ENCODE measurements at places on chromosomes 12 and 14.

DNA sequence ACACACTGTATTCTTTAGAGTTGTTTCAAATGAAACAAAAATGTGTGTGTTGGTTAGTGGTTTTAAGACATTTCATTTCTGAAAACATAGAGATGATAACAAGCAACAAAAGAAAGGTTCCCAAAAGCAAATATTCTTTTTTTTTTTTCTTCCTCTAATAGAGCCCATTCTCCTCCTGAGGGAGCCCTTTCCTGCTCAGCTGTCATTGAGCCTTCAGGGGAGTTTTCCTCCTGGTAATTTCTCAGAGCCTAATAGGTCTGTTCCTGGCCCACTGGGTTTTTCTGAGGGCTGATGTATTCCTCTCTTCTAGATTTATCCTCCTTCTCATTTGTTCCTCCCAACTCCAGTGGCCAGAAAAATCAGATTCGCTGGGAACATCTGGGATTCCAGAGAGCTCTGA, 654.5 kb downstream of the NOVA1 start:
- DNase-seq = no peak

DNA sequence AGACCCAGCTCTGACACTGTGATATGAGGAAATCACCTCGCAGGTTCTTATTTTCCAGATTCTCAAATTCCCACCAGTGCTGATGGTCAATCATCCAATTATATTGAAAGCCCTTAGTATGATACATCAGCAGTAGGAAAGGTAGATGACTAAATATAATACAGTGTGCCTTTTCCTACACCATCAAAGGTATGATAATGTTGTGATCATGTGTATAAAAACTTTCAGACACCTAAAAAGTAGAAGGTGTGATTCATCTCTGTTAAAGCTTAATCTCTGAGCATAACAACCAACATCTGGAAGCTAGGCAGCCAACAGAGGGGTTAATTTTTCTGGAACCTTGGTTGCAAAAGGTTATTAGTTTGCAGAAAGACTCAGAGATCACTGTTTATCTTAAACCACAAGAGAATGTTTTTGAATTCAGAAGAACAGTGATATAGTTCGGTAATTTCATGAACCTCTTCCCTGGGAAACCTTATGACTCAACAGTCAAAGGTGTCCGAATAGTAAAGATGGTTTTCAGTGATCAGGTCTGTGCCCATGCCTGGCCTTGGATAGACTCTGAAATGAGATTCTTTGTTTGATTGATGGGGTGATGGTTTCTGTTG, 122.5 kb downstream of the ETV6 start:
- DNase-seq = no peak

GRCh38 chr12:49550693-49551252, 11.9 kb downstream of the KCNH3 start:
- DNase-seq = no peak

DNA sequence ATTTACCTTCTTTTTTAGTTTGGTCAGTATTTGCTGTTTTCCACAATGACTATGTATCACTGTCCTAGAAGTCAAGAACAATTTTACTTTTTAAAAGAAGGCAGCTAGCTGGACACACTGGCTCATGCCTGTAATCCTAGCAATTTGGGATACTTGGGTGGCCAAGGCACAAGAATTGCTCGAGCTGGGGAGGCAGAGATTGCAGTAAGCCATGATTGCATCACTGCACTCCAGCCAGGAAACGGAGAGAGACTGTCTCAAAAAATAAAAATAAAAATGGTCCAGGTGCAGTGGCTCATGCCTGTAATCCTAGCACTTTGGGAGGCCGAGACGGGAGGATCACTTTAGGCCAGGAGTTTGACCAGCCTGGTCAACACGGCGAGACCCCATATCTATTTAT, 28.3 kb downstream of the MDM1 start:
- no peak for DNase-seq

DNA sequence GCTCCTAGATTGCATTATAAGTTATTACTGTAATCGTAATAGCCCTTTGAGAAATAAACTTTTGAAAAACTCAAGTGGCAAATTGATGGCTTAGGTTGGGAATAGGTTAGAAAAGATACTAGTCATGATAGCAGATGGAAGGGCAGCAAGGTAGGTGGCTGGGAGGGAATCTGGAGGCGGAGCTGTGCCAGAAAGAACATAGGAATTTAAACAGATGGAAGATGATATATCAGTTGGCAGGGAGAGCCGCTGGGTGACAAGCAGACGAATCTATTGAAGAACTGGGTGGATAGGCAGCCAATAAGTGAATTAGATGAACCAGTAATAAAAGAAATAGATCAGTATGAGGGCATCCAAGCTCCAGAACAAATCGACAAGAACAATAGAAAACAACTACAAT, 142.1 kb downstream of the CNTN1 start:
- no peak for DNase-seq

- no peak for DNase-seq
Observed at GRCh38 chr12:132432721-132433577, 57.0 kb upstream of the FBRSL1 start.

DNA sequence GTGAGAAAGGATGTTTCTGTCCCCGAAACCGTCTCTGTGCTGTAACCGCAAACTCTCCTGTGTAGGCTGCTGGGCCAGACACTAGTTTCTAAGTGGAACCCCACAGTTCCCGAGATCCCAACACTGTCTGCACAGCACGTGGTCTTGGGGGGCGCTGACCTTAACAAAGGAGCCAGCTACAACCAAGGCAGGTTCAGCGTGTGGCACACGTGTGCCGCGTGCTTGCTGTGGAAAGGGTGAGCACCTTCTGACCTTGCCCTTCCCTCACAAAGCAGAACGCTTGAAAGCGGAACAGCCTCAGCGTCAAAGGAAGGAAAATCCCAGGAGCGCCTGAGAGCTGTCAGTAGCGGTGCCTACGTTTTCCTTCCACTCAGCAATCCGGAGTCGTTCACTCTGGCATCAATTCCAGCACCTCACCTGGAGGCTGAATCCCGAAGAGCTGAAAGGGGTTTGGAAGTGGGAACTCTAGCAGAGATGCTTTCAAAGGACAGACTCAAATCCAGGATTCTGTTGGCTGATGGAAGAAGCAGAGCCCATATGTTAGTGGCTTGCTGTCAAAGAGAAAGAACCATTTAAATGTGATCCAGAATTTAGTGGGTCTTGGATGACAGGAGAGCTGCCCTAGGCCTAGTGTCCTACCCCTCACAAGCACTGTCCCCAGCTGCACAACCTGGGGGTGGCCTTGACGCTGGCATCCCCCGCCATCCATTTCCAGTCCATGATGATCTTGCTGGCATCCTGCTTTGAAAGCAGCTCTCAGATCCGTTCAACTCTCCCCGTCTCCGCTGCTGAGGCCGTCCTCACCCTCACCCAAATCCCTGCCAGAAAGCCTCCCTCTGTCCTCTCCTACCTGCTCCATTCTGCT, 27.1 kb downstream of the CCDC92 start:
- DNase-seq = no peak

DNA sequence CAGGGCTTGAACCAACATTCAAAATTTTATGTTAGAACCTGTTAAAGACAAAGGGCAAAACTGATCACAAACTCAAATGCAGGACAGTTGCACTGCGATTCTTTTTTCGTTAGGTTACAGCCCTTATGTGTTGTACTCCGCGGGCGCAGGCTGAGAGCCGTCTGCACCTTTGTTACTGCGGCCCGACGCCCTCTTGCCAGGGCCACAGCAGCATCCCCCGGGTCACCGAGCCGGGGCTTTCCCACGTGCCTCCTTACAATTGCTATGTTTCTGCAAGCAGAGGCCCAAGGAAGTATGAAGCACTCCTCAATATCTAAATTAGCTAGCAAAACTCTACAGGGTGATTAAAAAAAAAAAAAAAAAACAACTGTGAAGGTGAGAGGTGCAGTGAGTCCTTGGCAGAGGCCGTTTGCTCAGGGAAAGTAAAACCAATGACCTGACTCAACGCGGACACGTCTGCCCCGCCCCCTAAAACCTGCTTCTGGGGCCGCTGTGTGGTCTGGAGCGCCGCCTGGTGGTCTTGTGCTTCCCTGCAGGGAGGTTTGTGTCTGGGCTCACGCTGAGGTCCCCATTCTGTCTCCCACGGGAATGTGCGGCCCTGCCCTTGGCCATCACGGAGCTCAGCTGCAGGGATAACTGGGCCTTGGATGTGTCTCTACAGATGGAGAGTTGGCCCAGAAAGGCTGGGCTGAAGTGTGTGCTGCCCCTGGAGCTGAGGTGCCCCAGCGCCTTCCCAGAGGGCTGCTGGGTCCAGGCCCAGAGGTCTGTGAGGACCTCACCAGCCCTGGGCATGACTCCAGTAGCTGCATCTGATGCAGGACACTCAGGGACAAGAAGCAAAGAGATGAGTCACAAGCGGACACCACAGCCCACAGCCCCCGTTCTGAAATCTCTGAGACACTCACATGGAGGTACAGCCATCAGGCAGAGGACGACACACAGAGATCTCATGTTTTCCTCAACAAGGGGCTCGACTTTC, 418.5 kb downstream of the TMEM121 start:
- DNase-seq = no peak

GRCh38 chr12:48988030-48988649, 10.0 kb downstream of the WNT1 start:
- DNase-seq = peak; percentile 90

DNA sequence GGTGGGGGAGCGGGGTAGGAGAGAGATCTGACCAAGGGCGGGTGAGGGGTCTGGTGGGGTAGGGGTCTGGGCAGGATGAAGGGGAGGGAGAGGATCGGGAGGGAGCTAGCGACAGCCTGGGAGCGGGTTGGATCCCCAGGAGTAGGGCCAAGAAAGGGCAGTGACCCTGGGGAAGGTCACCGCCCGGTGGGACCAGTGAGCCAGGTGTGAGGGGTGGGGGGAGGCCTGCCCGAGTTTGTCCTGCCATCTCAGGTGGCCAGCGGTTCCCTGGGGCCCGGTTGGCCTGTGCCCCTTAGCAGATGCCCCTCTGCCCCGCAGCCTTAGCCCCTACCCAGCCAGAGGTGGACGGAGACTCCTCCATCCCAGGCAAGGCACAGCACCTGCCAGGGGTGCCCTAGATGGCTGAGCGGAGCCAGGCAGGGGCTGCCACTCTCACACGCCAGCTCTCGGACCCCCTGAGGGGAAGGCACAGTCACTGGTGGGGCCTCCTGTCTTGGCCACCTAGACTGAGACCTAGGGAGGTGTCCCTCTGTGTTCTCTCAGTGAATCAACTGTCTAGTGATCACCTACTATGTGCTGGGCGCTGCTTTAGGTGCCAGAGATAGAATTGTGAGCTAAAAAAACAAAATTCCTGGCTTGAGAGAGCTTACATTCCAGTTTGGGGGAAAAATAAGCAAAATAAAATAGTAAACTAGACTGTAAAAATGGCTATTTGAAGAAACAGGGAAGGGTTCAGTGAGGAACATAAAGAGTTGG, 629 bp upstream of the TTC7B start:
- no peak for DNase-seq

DNA sequence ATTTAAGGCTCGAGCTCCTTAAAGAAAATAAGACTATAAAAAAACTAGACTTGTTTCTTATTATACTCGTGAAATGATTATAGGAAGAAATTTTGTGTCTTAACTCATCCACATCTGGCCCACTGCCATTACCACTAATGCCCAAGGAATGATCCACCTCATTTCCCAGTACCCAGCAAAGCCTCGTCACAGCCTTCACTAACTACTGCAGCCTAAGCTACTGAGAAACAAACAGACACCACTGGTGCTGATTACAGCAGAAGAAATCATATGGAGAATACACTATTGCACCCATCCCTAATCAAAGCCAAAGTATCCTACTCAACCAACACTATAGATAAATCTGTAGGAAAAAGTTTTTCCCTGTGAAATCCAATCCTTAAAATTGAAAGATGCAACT, 205.3 kb upstream of the NAV3 start:
- DNase-seq = no peak

DNA sequence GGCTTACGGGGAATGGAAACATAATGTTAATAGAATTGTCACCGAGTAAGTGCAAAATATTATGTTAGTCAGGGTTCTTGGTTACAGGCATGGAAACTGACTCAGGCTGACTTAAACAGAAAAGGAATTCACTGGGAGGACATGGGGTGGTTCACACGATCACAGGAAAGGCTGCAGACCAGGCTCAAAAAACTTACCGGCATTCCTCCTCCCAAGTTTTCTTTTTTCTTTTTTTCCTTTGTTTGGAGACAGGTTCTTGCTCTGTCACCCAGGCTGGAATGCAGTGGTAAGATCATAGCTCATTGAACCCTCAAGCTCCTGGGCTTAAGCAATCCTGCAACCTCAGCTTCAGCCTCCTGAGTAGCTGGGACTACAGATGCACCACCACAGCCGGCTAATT, 11.9 kb upstream of the UBE2N start:
- DNase-seq = no peak

GRCh38 chr12:6082613-6083012, 41.9 kb downstream of the VWF start:
- DNase-seq = no peak

GRCh38 chr14:81268016-81268416, 47.3 kb upstream of the GTF2A1 start:
- DNase-seq = no peak

DNA sequence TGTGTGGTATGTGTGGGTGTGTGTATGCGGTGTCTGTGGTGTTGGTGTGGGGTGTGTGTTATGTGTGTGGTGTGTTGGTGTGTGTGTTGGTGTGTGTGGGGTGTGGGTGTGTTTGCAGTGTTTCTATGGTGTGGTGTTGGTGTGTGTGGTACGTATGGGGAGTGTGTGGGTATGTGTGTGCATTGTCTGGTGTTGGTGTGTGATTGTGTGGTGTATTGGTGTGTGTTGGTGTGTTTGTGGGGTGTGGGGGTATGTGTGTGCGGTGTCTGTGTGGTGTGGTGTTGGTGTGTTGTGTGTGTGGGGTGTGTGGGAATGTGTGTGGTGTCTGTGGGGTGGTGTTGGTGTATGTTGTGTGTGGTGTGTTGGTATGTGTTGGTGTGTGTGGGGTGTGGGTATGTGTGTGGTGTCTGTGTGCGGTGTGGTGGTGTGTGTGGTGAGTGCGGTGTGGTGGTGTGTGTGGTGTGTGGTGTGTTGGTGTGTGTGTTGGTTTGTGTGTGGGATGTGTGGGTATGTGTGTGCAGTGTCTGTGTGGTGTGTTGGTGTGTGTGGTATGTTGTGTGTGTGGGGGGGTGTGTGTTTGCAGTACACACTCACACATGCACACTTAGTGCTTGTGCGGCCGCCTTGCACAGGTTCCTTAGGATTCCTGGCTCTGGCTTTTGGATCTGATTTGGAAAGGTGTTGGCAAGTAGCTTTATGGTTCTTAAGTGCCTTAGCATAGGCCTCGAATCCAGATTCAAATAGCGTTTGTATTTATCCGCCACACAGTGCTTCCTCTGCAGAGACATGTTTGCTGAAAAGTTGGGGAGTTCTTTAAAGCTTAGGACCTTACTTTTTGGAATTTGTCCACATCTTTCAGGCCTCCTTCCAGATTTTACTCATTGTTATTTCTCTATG, 16.4 kb downstream of the MLXIP start:
- DNase-seq = no peak

GRCh38 chr14:101494826-101495225, 66.5 kb upstream of the DIO3 start:
- DNase-seq = no peak

DNA sequence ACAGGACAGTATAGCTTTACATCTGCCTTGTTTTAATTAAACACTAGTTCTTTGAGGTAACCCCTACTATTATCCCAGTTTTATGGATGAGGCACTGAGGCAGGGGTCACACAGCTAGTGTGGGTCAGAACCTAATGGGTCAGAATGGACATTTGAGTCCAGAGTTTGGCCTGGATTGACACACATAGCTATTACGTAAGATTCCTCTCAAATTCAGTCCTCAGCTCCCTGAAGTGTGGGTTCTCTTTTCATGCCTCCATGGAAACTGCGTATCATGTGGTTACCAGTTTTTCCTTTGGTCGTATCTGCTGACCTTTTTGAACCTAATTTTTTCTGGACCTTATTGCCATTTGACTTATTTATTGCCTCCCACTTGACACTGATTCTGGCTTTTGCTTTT, 40.4 kb downstream of the PSEN1 start:
- no peak for DNase-seq

Measured in nephron progenitor cell (in vitro differentiated cells).